Activated CD8-positive, alpha-beta memory T cell treated with anti-CD3 and anti-CD28 coated beads for 36 hours (primary cell): ENCODE measurements at places on chromosomes 3 and 15. TPM values are rescaled to one million over a fixed set of nuclear protein-coding genes. Genes with fewer than 3 reads are reported as not detected.

CRYGS gene
- total RNA-seq = 2.4 TPM

DNAJC19 gene
- total RNA-seq = 76.9 TPM

THRB gene
- not detected for total RNA-seq

SPSB4 gene
- not detected for total RNA-seq

CHRM5 gene
- total RNA-seq = not detected

DOCK3 gene
- total RNA-seq = 2.5 TPM

CYP8B1 gene
- total RNA-seq = not detected

LIPH gene
- total RNA-seq = not detected

MCF2L2 gene
- total RNA-seq = 3.0 TPM
